ENCODE measurements at places on chromosomes 16 and 17.
A peak's percentile ranks its signal among the peaks of the same experiment; 100 is the strongest.

DNA sequence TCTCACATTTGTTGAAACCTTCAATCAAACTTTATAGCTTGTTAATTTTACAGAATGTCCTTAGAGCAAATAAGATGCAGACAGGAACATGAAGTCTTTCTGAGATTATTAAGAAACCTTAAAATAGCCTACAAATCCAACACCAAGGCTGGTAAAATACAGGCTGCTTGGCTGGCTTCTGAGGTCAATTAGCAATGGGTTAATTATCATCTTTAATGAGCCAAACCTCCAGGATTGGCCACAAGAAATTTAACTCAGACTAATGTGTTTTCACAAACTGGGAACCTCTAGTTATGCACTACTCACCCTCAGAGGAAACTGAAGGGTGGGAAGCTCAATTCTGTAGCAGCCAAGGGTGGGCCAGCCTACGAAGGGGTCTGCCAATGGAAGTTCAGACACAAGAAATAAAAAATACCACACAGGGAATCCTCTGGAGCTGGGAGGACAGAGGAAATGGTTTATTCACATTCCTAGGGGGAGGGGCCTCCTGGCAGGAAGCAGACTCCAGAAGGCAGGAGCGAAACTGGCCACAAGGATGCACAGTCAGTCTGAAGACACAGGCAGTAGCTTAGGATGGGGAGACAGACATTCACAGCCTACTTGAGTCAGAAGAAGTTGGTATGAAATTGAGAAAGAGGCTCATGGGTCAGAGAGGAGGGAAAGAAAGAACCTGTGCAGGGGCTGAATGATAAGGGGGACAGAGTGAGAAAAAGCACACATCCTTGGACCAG, 36.1 kb downstream of the HIC1 start:
- peak; percentile 67 for DNase-seq

- no peak for DNase-seq
Observed at GRCh38 chr17:22266231-22266630, 573.9 kb downstream of the KCNJ18 start.

DNA sequence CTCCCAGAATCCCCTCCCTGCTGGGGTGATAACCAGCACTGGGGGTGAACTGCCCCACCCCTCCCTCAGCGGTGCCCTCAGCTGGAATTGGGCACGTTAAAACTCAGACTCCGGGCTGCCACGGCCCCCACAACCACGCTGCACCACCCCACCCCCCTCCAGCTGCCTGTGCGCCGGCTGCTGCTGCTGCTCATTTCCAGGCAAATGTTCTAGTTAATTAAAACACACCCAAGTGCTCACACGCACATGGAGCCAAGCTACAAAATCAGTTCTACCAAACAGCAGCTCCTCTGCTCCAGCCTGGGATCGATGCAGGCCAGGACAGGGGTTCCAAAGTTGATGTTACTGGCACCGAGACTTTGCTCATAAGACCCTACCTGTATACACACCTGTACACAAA, 180.5 kb downstream of the ZNF423 start:
- no peak for DNase-seq

- DNase-seq: no peak
Observed at GRCh38 chr17:40418428-40418706, 671 bp upstream of the TOP2A start.

DNA sequence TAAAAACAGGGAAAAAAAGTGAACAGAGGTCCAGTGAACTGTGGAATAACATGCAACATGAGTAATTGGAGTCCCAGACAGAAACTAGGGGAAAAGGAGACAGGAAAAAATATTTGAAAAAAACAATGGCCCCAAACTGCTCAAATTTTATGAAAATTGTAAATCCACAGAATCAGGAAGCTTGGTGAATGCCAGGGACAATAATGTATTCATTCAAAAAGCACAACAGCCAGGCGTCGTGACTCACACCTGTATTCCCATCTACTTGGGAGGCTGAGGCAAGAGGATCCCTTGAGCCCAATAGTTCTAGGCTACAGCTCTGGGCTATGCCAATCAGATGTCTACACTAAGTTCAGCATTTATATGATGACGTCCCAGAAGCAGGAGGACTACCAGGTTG, 23.7 kb downstream of the NCOR1 start:
- no peak for DNase-seq

GRCh38 chr17:30920282-30920681, 1.5 kb upstream of the ADAP2 start:
- DNase-seq: no peak

- no peak for DNase-seq
Observed at GRCh38 chr17:80800481-80801391, 190.9 kb upstream of the CHMP6 start.

DNA sequence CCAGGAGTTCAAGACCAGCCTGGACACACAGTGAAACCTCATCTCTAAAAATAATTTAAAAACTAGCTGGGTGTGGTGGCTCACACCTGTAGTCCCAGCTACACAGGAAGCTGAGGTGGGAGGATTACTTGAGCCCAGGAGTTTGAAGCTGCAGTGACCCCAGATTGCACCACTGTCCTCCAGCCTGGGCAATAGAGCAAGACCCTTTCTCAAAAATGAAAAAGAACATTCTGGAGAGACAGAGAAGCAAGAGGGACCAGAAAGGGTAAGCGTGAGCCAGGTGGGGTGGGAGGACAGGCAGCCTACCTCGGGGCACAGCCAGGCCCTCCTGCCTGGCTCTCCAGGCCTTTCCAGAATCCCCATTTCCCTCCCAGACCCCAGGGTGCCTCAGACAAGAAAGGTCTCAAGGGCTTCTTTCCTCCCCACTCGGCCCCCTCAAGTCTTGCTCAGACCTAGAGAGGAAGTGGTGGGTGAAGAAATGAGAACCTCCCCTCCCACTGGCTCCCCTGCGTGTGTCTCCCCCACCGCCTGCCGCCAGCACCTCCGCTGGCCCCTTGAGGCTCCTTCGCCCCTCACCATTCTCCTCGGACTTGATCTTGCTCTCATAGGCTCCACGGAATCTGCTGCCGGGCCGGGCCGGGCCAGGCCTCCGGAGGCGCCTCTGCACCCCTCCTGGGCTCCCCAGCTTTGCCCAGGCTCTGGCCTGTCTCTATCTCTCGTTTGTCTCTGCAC, 503 bp downstream of the C16orf54 start:
- no peak for DNase-seq

- DNase-seq: no peak
Observed at GRCh38 chr17:82843904-82844680, 4.3 kb upstream of the ZNF750 start.

DNA sequence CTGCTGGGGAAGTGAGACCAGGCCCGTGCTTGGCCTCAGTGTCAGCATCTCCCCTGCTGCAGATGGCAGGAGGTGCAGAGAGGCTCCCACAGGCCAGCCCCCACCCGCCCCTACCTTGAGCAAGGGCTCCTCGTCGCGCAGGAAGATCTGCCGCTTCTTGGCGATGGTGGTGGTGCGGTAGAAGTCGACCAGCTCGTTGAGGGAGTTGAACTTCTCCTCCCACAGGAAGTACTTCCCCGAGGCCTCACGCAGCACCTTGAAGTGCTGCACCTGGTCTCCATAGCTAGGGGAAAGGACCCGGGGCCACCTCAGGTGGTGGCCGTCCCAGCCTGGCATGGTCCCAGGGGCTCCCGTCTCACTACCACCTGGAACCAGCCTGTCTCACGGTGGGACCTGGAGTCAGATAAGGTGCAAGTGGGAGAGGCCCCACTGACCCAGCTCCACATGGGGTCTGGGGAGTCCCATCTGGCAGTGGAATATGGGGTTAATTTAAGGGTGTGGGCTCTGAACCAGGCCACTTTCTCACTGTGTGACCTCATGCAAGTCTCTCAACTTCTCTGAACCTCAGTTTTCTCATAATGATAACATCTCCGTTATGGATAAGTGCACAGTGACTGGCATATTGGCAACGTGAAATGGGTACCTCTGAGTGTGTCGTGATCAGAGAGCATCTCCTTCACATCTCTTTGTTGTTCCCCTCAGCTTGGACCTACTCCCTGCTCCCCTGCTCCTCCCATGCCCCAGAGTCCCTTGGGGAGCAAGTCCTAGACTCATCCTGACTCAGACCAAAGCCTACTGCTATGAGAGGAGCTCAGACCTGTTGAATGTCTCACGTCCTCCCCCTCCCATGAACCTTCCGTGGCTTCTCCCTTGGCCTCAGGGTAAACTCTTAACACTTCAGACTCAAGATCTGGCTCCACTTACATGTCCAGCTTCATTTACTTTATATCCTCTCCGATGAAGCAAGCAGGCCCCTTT, 19.8 kb upstream of the FAM83G start:
- no peak for DNase-seq

GRCh38 chr16:57533431-57534336, 2.7 kb downstream of the CCDC102A start:
- peak; percentile 47 for DNase-seq

GRCh38 chr16:75351183-75351582, 82.1 kb downstream of the CFDP1 start:
- no peak for DNase-seq

DNA sequence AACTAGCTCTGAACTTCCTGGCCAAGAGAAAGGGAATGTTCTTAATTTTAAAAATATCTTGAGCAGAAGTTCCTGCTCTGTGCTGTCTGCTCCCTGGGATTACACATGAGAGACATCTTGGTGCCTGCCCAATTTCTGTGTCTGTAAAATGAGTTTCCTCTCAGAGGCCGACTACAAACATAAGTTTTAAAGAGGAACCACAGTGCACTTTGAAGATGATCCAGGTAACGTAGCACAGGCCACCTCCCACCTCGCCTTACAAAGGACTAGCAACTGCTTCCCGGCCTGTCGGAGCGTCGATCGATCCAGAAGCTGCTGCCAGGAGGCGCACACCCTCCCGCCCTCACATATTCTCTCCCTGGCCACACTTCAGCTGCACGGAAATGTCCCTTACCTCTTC, 55.0 kb upstream of the ATP2A3 start:
- no peak for DNase-seq

GRCh38 chr17:46764709-46765401, 53.6 kb downstream of the WNT3 start:
- DNase-seq: no peak

GRCh38 chr16:74830648-74831047, 56.0 kb upstream of the FA2H start:
- DNase-seq: no peak

Measured in ovary (tissue), 10 donors.